ENCODE measurements at places on chromosomes 2 and 18.

- peak overlapping the region; percentile 64 for H3K4me3 ChIP-seq
- H3K27ac ChIP-seq: no peak overlapping the region
- H3K36me3 ChIP-seq: peaks cover 2% of the 10 kb centered on the region
- peaks cover 13% of the 10 kb centered on the region for H3K4me1 ChIP-seq
Observed at GRCh38 chr2:219172231-219173154, 2.7 kb upstream of the SLC23A3 start.

GRCh38 chr18:23384778-23385736, 68.0 kb upstream of the RIOK3 start:
- H3K36me3 ChIP-seq: peaks cover 4% of the 10 kb centered on the region
- H3K27me3 ChIP-seq: no peaks in the 10 kb centered on the region
- DNase-seq: no peak
- peaks cover 4% of the 10 kb centered on the region for H3K4me1 ChIP-seq

DNA sequence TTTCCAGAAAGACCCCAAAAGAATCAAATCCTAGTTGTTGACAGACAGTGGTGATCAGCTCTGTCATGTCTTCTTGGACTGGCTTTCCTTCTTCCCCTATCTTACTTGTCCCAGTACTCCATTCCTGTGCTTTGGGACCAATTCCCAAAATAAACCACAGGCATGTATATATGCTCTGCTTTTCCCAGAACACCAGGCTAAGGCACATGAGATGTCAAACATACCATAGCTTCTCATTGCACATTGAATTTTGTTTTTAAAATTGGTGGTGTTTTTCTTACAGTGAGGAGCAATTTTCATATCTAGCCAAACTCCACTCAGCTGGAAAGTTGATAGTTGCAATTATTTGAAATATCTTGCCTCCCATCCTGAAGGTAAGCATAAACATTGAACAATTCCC, 88.9 kb upstream of the RGPD4 start:
- no peak for DNase-seq
- H3K27ac ChIP-seq: no peak overlapping the region
- no peaks in the 10 kb centered on the region for H3K36me3 ChIP-seq
- no peaks in the 10 kb centered on the region for H3K4me1 ChIP-seq

DNA sequence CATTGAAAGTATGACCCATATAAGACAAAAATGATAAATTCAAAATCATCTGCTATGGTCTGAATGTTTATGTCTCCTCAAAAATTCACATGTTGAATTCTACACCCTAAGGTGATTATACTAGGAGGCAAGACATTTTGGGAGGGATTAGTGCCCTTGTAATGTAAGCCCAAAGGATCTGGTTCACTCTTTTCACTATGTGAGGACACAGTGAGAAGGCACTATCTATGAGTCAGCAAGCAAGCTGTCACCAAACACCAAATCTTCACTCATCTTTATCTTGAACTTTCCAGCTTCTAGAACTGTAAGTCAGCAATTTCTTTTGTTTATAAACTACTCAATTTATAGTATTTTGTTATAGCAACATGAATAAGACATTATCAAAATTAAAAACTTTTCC, 284.7 kb upstream of the ZC3H15 start:
- DNase-seq: no peak
- no peak overlapping the region for H3K4me3 ChIP-seq
- H3K27ac ChIP-seq: no peak overlapping the region
- no peaks in the 10 kb centered on the region for H3K4me1 ChIP-seq

GRCh38 chr2:120225549-120226065, 2.4 kb upstream of the TMEM185B start:
- H3K27ac ChIP-seq: no peak overlapping the region
- H3K4me1 ChIP-seq: peaks cover 25% of the 10 kb centered on the region
- no peak overlapping the region for H3K4me3 ChIP-seq
- no peak for DNase-seq
- peaks cover 18% of the 10 kb centered on the region for H3K36me3 ChIP-seq

DNA sequence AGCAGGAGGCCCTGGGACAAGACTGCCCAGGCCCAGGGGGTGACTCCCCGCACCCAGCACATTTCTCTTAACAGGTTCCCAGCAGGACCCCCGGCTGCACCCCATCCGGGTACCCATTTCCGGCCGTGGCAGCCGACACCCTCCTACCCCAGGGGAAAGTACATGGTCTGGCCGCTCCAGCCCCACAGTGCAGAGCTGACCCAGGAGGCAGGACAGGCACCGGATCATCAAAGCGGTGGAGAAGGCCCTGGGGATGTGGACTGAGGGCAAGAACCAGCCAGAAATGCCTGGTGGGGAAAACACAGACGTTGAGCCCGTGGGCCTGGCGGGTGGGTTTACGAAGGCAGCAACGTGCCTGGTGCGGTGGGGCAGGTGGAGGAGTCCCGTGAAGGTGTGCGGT, 79.5 kb upstream of the GPC1 start:
- no peak overlapping the region for H3K4me3 ChIP-seq
- peaks cover 2% of the 10 kb centered on the region for H3K36me3 ChIP-seq
- peak overlapping the region; percentile 20 for H3K27ac ChIP-seq
- DNase-seq: no peak

DNA sequence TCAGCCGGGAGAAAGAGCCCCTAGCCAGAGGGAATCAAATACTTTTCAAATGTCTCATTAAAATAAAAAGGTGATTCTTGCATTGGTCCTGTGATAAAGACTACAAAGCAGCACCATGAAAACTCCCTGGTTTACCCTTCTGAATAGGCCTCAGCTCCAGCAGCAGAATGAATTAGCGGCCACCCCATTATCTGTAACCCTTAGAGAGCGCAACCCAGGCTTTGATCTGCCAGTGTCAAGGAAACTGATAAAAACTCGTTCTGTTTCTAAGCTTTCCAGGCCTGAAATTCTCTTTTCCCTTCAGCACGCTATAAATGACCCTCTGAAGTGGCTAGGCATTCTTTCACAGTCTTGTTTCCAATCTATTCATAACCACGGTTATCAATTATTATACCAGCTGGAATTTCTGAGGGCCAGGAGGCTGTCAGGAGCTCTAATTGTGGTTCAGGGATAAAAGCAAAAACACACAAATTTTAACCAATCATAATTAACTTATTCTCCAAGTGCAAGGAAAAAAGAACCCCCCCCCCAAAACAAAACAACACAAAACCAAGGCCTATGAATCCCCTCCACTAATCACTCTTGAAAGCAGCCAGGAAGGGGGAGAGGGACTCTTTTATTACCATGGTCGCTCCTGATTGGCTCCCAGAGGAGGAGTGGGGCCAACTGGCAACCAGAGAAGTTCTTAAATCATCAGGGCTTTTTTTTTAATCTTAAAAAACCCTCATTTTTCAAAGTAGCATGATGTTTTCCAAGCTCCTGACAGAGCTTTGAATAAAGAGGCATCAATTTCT, 258.9 kb downstream of the CYRIA start:
- peaks cover 3% of the 10 kb centered on the region for H3K36me3 ChIP-seq
- H3K27ac ChIP-seq: peak overlapping the region; percentile 37
- no peak for DNase-seq
- H3K4me1 ChIP-seq: peaks cover 76% of the 10 kb centered on the region
- no peaks in the 10 kb centered on the region for H3K27me3 ChIP-seq

DNA sequence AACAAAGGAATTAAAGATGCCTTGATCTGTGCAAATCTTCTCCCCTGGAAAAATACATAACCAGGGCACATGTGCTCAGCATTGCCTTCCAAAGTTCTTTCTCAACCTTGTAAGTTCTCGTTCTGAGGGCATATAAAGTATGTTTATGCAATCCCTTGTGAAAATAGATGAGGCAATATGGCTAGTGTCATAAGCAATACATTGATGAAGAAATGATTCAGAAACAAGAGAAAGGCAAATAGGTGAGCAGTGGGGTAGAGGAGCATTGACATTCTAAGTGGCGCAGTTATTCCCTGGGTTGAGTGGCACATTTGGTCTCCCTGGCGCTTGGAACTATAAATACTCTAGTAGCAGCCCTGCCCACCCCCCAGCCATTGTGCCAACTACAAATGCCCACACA, 57.4 kb upstream of the PGAP1 start:
- no peaks in the 10 kb centered on the region for H3K27me3 ChIP-seq
- H3K36me3 ChIP-seq: no peaks in the 10 kb centered on the region
- H3K4me1 ChIP-seq: peaks cover 32% of the 10 kb centered on the region
- no peak overlapping the region for H3K27ac ChIP-seq
- DNase-seq: no peak
- H3K4me3 ChIP-seq: no peak overlapping the region

- no peaks in the 10 kb centered on the region for H3K36me3 ChIP-seq
- no peak for DNase-seq
- no peaks in the 10 kb centered on the region for H3K4me1 ChIP-seq
Observed at GRCh38 chr2:144889348-144889747, 369.4 kb upstream of the ZEB2 start.

- peaks cover 18% of the 10 kb centered on the region for H3K36me3 ChIP-seq
- H3K27me3 ChIP-seq: no peaks in the 10 kb centered on the region
- DNase-seq: no peak
Observed at GRCh38 chr2:235042576-235043515, 91.0 kb downstream of the SH3BP4 start.

- H3K36me3 ChIP-seq: no peaks in the 10 kb centered on the region
- no peaks in the 10 kb centered on the region for H3K27me3 ChIP-seq
- no peak overlapping the region for H3K4me3 ChIP-seq
- H3K4me1 ChIP-seq: peaks cover 10% of the 10 kb centered on the region
Observed at GRCh38 chr2:109450574-109451273, 163.0 kb downstream of the SEPTIN10 start.

GRCh38 chr18:10234912-10235660, 219.3 kb upstream of the APCDD1 start:
- no peak overlapping the region for H3K4me3 ChIP-seq
- no peaks in the 10 kb centered on the region for H3K27me3 ChIP-seq
- no peak overlapping the region for H3K27ac ChIP-seq
- DNase-seq: no peak
- H3K4me1 ChIP-seq: peaks cover 3% of the 10 kb centered on the region
